ENCODE measurements at places on chromosomes 7 and 10.

GRCh38 chr7:128777156-128778123 lies 1.8 kb upstream of the OPN1SW start:
- no peak for DNase-seq

GRCh38 chr10:326350-326749 lies 191.1 kb downstream of the ZMYND11 start:
- no peak for DNase-seq

DNA sequence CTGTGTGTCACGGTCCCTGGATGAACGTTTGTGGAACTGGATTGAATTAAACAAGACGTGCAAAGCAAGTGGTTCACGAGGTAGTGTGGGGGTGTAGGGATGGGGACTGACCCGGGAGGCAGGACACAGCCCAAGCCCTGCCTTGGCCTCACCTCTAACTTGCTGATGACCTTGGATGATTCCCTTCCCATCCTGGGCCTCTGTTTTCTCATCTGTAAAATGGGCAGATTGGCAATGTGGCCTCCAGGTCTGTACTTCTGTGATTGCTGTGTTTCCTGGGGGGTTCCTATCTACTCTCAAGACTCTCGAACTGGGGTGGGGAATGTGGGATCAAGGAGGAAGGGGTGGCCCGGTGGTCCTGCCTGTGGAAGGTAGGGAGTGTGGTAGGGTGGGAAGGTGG lies 6.0 kb upstream of the PSMG3 start:
- no peak for DNase-seq

DNA sequence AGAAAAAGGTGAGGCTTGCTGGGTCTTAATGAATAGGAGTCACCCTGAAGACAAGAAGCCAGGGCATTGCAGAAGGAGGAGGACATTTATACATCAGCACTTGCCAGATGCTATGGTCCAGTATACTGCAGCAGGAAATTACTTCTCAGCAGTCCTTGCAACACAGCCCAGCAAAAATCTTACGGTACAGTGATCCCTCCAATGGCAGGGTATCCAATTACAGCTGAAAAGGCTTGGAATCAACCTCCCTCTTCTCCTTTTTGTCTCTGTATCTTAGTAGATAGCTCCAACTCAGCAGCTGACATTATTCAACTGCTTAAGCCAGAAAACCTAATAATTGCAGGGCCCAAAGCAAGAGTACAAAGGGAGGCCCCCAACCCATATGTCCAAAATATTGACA lies 128.3 kb upstream of the COBL start:
- no peak for DNase-seq

GRCh38 chr7:116630932-116631671 lies 40.9 kb upstream of the MET start:
- peak; percentile 56 for DNase-seq

DNA sequence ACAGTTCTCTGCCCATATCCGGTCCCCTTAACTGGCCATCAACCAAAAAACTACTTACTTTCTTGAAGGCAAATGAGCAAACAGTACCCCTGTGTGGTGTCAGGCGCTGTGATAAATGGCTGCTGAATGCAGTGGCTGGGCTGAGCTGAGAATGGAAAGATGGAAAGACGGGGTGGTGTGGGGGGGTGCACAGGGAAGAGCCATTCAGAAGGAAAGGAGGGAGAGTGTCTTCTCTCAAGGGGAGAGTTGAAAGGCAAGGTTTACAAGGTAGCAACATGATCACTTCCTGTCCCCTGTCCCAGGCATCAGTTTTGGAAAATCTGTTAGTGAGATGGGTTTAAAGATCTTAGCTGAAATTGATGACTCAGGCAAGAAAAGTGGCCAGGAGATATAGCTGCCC lies 22.5 kb downstream of the EMX2 start:
- DNase-seq: no peak

GRCh38 chr7:142647749-142648148 lies 101.5 kb upstream of the PRSS1 start:
- DNase-seq: no peak

DNA sequence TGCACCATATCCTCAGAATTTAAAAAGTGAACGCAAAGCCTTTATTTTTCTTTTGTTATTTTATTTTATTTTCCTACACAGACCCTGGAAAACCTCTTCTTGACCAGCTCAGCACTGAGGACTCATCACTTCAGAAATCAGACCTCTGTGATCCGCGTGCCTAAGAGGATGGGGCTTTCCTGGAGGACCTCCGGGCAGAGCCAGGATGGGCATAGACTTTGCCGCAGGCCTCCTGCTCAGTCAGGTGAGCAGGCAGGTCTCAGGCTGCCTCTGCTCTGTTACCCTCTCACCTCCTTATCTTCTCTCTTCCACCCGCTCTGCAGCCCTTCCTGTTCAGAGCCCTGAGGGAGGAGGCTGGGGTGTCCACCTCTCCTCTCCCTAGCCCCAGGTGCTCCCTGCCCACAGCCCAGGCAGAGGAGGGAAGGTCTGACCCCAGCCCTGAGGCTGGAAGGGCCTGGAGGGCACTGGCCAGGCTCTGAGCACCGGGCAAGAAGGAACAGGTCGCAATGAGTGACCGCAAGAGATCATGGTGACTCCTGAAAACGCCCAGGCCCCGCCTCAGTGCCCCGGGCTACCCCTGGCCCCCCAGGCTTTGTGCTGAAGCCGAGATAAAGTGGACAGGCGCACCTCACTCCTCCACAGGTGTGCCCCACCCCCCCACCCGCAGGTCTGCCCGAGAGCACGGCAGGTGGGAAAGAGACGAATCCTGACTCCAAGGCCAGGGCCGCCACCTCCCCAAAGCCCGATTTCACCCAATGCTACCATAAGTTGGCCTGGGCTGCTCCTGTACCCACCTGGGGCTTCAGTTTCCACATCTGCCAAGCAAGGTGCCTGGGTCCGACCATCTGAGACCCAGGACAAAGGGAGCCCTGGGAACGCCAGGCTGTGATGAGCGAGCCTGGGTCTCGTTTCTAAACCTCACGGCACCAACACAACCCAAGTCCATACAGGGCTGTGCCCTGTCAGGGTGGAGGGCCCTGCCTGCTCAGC lies 2.8 kb downstream of the CALML5 start:
- no peak for DNase-seq

- no peak for DNase-seq
These were observed 61.9 kb upstream of the LANCL2 start for GRCh38 chr7:55303220-55303619.

- no peak for DNase-seq
These were observed 15.8 kb upstream of the OPALIN start for GRCh38 chr10:96374639-96374984.

- DNase-seq: peak; percentile 50
These were observed 1.9 kb downstream of the HIPK2 start for GRCh38 chr7:139775829-139776266.

DNA sequence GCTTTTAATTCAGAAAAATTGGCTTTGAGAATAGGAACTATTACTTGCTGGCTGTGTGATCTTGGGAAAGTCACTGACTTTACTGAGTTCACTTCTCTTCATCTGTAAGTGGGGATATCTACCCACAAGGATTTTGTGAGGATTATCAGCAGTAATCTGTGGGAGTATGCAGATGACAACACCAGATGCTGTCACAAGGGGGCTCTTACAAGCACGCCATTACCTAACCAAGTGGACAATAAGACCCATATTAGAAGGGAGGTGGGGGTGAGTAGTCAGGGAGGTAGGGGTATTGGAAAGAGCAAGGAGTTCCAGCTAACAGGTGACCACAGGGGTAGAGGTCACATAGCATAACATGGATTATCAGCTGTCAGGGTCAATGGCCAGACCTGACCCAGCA lies 569.4 kb downstream of the SUGCT start:
- no peak for DNase-seq

DNA sequence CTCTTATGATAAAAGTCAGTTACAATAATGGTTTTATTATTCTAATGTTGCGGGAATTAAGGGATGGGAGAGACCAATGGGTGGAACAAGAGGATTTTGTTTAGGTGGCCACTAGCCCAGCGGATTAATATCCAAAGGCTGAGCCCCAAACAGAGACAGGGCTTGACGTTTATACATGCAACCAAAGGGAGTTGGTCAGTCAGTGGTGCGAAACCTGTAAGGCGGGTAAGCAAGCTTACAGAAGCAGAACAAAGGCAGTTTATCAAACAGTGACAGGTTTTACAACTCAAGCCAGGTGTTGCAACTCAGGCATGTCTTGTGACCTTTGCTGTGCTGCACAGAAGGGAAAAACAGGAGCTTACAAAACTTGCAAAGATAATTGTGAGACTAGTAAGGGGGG lies 622.9 kb upstream of the MBL2 start:
- DNase-seq: no peak

DNA sequence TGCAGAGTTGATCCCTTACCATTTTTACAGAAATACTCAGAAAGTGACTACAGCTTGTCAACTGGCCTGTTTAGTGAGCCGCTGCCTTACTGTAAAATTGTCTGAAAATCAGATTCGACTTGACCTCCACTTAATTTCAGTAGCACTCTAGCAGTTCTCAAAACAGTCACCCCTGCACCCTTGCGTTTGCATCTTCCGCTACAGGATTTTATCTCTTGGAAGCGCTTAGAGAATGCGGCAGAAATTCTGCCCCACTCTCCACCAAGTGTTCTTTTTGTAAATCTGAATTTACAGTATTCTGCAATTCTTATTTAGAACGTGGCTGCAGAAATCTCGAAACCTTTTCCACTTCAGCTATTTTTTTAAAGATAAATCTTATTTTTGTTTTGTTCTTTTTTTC lies 1.9 kb upstream of the TWIST1 start:
- no peak for DNase-seq
